ENCODE measurements at places on chromosomes 1 and 21. TPM values are rescaled to one million over a fixed set of nuclear protein-coding genes. Genes with fewer than 3 reads are reported as not detected.

DNA sequence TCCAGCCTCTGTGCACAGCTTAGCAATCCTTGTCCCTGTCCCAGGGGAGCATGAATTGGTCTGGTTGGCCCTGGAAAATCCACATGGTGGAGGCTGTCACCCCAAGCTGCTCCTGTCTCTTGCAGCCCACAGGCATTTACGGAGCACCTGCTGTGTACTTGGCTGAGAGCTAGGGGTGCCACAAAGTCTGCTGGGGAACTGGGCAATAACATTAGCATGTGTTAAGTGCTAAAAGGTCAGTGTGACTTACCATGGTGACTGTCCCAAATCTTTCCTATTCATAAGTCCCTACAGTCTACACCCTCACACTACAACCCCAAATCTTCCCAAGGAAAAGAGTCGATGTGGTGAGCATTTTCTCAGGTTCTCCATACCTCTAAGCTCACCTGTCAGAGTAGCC is 53.6 kb upstream of the ARTN start:
- no peak for DNase-seq

DNA sequence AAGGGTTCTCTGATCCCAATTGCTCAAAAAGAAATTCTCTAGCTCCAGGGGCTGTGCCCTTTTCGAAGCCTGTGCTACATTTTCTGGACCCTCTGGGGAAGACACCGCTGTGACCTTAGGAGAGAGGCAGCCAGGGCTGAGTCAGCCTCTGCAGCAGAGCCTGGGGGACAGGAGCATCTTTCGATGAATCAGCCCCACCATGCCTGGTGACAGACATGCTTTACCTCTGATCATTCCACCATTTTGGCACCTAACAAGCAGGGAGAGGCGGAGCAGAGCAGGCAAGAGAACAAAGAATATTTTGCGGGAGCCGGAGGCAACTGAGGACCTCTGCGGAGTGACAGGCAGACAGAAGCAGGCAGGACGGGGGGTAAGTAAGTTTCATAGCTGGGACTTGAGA is 84.9 kb downstream of the VWA5B1 start:
- no peak for DNase-seq

- DNase-seq: no peak
These were observed 34.1 kb downstream of the RGSL1 start for GRCh38 chr1:182484067-182484466.

- DNase-seq: no peak
These were observed 8.6 kb downstream of the ZNF496 start for GRCh38 chr1:247322849-247323586.

DNA sequence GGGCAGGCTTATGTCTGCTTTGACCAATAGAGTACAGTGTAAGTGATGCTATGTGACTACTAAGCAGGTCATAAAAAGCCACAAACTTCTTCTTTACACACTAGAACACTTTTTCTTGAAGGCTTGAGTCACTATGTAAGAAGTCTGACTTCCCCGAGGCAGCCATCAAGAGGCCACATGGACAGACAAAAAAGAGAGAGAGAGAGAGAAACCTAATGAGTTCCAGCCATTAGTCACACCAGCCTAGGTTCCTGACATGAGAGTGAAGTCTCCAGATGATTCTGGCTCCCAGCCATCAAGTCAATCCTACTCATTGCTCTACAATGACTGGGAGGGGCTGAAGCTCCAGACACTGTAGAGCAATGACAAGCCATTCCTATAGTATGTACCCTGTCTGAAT is 101.4 kb downstream of the LHX9 start:
- no peak for DNase-seq

- DNase-seq: no peak
These were observed 4.5 kb downstream of the PRRX1 start for GRCh38 chr1:170668209-170669106.

GRCh38 chr1:54919367-54920359 is 32.7 kb upstream of the DHCR24 start:
- DNase-seq: no peak

DNA sequence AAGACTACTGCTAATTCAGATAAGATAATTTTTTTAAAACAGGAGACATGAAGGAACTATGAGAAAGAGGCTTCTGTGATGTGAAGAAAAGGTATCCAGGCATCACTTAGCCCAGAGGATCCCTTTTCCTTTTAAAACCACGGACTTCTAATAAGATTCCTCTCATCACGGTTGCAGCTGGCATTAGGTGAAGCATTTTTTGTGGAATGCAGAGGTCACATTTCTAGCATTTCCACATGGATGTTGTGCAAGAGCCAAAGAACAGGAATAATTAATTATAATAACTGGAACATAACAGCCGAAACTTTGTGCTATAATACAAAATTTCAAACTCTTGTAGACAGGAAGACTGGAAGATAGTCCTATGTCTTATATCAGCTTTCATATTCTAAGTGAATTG is 27.6 kb downstream of the CYP2J2 start:
- DNase-seq: no peak

DNA sequence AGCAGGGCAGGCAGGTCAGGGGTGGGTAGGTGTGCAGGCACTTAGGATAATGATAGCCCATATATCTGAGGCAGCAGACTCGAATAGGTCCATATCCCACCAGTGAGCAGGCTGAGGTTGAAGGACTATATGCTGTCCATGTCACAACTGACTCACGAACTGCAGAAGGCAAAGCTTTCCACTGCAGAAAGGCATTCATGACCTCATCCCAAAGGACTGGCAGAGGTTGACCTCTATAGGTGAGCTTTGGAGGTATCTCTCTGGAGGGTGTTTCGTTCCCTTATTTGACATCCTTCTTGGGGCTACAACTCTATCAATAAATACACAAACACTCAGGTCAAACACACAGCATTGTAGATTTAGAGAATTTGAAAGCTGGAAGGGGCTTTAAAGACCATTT is 42.8 kb upstream of the MARK1 start:
- DNase-seq: no peak

- peak; percentile 43 for DNase-seq
These were observed 55.5 kb downstream of the GABPA start for GRCh38 chr21:25790122-25790877.

DNA sequence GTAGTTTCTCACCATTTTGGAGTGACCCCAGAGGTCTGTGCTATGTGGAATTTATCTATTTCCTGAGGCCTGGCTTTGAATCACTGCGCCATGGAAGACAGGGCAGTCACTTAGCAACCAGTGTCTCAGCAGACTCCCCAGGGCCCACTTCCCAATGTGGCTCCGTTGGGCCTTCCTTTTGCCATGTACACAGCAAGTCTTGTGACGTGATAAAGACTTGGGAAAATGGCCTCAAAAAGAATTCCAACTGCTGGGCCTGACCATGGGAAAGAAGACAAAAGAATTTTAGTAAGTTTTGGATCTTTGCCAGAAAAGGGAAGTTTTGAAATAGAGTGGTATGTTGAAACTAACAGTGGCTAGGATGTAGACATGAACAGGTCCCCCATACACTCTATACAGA is 36.2 kb downstream of the TLR5 start:
- DNase-seq: no peak

DNA sequence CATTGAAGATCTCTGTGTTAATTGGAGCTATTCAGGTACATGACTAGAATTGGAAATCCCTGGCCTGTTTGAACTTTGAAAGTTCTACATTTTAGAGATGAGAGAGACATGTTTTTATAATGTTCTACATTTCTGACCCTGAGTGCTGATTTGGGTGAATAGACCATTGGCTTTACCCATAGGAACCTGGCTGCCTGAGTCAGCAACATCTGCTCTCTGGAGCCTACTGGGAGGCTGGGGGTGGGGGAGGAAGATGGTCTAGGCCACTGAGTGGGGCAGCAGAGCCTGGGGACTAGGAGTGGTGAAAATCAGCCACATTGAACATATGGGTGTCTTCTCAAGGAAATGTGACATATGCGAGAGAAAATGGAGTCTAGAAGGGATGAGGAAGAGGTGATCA is 1.4 kb upstream of the VANGL1 start:
- no peak for DNase-seq

DNA sequence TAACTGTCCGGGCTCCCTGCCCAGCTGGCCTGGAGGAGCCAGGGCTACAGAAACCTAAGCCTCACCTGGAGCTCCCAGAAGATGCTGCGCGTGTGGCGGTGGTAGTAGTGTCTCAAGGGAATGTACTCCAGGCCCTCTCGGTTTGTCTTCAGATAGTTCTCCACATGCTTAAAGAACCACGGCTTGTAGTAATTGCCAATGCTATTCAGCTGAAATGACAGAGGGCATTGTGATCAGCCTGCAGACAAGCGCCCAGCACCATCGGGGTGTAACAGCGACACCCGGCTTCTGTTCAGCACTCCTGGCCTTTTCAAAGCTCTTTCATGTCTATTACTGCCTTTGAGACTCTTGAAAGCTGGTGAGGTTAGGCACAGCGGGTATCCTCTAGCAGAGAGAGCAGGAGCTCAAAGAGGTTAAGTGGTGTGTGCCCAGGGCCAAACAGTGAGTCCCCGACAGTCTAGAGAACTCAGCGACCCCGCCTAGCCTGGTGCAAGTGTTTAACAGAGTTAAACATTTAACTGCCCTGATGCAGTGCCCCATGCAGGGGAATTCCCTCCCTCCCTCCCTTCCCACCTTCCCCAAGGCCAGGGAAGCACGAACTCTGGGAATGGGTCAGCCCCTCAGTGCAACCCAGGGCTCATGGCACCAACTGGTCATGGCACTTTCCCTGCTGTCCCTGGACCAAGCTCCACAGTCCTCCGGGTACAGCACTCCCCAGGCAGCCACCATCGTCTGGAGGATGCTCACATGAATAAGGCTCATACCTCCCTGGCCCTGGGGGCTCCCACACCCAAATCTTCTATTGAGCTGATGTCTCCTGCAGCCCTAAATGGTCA is 21.5 kb downstream of the DHCR24 start:
- no peak for DNase-seq

GRCh38 chr1:218665221-218665620 is 320.1 kb downstream of the TGFB2 start:
- no peak for DNase-seq

DNA sequence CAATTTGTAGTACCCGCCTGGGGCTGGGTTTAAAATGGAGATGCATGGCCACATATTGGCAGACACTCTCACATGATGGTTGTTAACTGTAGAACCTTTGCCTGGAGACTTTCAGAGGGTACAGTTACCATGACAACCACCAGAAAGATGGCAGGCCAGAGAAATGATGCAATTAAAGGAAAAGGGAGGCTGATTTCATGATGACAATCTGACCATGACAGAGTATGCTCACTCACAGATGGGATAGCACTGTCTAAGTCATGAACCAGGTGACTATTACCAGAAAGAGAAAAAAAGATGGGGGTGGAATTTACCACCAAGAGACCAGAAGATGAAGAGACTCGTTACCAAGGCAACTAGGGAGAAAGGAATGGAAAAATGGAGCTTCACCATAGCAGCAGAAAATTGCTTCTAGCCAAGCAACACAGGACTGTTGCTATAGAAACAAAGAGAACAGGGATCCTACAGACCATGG is 3.5 kb upstream of the TRIT1 start:
- DNase-seq: no peak

DNA sequence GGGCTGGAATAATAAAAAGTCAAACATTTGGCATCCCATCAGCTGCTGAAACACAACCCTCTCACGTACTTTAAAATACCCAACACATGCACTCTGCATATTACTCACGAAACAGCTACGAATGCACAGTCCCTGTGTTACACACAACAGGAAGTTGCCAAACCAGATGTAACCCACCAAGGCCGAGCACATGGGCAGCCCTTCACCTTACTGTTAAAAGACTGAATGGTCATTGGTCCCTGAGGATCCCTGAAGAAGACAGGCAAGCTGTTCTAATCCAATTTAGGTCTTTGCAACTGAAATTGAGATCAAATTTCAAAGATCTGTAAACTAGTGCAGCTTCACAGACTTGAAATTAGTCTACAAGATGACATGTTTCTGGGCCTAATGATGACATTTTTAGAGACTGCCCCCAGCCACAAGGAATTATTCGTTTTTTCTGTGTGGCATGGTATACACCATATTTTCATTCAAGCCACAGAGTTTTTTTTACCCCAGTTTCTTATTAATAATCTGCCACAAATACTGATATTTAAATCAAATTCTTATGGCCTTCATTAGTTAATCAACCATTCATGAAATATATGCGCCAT is 25.6 kb upstream of the IER5 start:
- no peak for DNase-seq

DNA sequence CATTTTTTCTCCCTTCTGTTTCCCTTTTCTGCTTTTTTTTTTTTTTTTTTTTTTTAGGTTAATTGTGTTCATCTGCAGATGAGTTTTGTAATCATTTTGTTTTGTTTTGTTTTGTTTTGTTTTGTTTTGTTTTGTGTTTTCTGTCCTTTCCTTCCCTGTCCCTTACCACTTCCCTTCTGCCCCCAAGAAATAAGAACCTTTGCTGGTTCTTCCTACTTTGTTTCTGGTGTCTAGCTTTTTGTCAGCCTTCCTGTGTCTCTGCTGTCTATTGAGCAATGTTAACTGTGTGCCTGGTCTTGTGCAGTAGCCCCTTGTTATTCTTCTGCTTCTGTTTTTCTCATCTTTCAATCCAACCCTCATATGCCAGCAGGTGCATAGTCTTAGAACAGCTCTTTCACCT is 46.0 kb downstream of the MPZL1 start:
- DNase-seq: no peak

DNA sequence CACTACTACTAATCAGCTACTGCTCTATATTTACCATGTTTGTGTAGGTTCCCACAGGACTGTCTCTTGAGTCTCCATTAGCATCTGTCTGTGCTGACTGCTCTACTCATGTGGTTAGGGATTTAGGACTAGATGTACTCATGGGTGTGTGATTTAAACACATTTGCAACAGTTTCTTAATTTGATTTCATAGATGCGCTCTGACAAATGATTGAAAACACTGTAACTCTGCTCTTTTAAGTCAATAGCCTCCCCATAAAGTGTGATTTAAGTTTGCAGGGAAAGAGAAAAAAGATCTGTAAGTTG is 809.3 kb downstream of the NCAM2 start:
- DNase-seq: peak; percentile 7

DNA sequence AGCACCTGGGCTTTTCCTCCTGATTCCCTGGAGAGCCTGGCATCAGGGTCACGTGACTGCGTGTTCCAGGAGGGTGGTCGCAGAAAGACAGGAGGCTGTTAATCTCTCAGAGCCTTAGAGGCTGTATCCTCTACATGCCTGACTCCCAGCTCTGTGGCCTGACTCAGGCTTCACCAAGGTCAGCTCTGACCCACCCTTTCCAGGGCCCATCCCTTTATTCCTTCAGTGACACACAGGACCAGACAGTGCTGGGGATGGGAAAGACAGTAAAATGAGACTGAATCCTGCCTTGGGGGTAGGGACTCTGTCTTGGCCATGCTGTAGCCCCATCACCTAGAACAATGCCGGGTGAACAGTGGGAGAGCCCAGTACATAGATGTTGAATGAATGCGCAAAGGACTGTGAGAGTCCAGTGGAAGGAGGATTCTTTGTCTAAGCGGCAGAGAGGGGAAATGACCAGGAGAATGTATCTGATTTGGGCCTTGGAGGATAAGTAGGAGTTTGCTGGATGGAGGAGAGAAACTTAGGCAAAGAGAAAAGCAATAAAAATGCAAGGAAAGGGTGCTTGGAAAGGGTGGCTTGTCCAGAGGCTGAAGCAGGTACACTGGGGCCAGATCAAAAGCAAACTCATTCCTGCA is 33.0 kb downstream of the EPHX1 start:
- DNase-seq: no peak

The SPRR2G gene
- polyA plus RNA-seq: not detected

The GJB5 gene
- 3.5 TPM for polyA plus RNA-seq

The UTS2 gene
- polyA plus RNA-seq: not detected

The BEND5 gene
- 10.8 TPM for polyA plus RNA-seq

The SAMD11 gene
- 23.3 TPM for polyA plus RNA-seq

The AKR7A3 gene
- polyA plus RNA-seq: 0.61 TPM
